ENCODE measurements at places on chromosomes 16 and 17.

DNA sequence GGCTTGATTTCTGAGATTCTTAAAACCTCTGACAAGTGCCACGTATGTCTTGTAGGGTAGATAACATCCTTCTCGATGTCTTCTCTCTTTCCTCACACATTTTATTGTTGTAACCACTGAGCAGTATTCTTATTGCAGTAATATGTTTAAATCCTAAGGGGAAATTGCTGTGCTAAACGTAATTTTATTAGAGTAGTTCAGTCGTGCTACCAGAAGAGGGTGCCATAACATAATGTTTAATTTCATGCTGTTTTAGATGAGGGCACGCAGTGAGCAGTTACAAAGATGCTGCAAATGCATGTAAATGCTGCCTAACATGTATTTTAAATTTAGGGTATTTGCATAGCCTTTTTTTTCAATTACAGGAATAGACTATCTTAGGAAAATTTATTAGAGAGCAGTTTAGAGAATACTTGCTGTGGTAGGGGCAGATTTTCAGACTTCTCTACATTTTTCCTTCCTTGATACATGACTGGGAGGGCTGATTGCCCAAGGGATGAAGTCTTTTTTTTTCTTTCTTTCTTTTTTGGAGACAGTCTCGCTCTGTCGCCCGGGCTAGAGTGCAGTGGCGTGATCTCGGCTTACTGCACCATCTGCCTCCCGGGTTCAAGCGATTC lies 51.7 kb downstream of the GAN start:
- no peak for DNase-seq

DNA sequence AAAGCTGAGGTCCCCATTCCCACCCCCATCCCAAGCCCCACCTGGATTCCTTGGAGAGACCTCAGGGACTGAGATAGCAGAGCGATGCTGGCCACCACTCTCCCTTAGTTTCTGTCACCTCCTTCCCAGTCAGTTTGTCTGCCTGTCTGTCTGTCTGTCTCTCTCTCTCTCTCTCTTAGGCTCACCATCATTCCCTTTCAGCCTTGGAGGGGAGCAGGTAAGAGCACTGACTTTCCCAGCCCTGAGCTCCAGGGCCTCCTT lies 5.9 kb downstream of the CD300LB start:
- no peak for DNase-seq

- no peak for DNase-seq
These were observed 240.7 kb downstream of the MAP2K6 start for GRCh38 chr17:69654981-69655855.

DNA sequence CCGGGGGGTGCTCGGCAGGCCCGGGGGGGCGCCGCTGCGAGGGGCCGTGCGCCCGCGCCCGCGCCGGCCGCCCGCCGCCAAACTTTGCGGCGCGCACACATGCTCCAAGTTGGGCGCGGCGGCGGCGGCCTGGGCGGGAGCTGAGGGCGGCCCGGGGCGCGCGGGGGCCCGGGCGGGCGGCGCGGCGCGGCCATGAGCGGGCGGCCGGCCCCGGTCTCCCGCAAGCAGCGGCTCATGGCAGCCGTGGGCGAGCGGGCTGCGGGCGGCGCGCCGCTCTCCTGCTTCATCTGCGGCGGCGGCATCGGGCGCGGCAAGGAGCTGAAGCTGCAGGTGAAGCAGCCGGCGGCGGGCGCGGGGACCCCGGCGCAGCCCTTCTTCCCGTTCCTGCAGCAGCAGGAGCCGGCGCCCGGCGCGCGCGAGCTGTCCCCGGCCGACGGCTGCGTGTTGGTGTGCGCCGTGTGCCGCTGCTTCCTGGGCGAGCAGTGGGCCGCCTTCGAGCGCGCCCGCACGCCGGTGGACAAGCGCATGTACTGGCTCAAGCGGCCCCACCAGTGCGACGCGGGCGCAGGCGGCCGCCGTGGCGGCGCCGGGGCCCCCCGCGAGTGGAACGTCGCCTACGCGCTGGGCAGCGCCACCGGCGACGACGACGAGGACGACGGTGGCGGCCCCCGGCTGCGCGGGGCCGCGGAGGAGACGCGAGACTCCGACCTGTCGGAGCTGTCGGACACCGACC lies 57.2 kb upstream of the CIBAR2 start:
- DNase-seq, result no peak

DNA sequence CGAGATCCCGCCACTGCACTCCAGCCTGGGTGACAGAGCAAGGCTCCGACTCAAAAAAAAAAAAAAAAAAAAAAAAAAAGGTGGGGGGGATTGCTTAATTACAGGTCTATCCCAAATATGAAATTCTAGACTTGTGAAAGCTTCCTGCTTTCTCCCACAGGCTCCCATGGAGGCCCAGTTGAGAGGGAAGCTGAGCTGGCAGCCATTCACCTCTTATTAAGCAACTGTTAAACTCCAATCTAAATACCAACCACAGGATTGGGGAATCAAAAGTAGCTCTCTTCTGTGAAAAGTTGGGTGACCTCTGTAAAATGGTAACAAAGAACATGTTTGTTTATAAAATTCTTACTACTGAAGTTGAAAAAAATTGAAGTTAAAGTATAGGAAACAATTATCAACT lies 45.8 kb upstream of the STAC2 start:
- no peak for DNase-seq

DNA sequence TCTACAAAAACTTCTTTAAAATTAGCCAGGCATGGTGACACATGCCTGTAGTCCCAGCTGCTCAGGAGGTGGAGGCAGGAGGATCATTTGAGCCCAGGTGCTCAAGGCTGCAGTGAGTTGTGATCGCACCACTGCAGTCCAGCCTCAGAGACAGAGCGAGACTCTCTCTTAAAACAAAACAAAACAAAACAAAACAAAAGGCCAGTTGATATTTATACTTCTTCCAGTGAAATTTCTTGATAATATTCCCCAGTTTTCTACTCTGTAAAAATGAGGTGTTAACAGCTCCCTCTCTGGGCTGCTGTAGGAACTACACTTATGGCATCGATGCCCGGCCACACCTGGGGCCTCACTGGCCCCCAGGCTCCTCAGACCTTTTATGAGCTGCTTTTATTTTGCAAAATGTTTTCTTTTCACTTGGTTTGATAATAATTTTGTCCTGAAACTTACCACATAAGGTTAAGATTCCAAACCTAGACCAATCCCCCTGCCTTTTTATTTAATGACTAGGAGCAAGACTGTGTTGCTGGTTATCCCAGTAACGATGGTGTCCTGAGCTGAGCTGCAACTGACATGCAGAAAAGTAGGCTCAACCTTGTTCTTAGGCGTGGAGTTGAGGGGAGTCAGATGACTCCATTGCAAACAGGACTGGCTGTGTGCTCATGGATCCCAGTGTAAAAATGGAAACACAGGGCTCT lies 17.6 kb downstream of the MAPK8IP3 start:
- DNase-seq, result no peak

DNA sequence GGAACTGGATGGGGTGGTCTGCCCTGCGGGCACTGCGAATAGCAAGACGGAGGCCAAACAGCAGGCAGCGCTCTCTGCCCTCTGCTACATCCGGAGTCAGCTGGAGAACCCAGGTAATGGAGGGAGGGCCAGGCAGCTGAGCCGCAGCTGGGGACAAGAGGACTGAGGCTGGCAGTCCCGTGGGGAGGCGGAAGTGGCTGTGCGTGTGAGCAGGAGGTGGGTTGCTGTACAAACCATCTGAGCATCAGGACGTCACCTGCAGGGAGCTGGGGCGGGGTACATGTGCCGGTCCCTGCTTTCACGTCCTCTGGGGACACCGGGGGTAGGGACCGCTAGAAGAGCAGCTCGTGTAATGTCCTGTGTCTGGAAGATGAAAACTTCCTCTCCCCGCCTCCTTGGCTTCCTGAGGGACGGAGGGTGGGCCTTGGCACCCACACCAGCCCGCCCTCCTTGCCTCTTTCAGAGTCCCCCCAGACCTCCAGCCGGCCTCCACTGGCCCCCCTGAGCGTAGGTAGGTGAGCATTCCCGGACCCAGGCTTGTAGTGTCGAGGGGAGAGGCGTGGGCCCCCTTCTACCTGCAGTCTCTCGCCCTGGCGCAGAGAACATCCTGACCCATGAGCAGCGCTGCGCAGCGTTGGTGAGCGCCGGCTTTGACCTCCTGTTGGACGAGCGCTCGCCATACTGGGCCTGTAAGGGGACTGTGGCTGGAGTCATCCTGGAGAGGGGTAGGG lies 3.7 kb downstream of the ADAD2 start:
- no peak for DNase-seq
